ENCODE measurements at places on chromosomes 3 and 15. TPM values are rescaled to one million over a fixed set of nuclear protein-coding genes. Genes with fewer than 3 reads are reported as not detected.

DNA sequence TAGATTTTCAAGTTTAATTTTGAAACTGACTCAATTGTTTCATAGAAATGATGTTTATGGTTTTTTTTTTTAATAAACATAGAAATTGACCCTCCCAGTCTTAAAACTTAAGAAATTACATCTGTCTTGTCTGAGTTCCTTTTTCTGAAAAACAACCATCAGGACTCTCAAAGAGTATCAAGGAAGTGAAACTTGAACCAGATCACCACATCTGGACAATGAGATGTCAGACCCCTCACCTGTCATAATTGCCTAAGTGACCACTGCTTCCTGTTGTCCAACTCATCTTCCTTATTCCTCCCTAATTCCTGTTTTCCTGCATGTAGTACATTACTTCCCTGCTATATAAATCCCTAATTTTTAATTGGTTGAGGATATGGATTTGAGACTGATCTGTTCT is 441.5 kb upstream of the ARHGEF26 start:
- H3K4me3 ChIP-seq, result no peak overlapping the region
- H3K36me3 ChIP-seq, result no peaks in the 10 kb centered on the region
- no peak for DNase-seq
- no peaks in the 10 kb centered on the region for H3K27me3 ChIP-seq

- no peak for DNase-seq
- no peaks in the 10 kb centered on the region for H3K4me1 ChIP-seq
- H3K27me3 ChIP-seq, result peaks cover 13% of the 10 kb centered on the region
- H3K36me3 ChIP-seq, result no peaks in the 10 kb centered on the region
Measured at GRCh38 chr15:100958326-100959065, 39.3 kb downstream of the LRRK1 start.

- no peak for DNase-seq
- peaks cover 5% of the 10 kb centered on the region for H3K27me3 ChIP-seq
- no peaks in the 10 kb centered on the region for H3K4me1 ChIP-seq
- H3K4me3 ChIP-seq, result no peak overlapping the region
- H3K27ac ChIP-seq, result no peak overlapping the region
Measured at GRCh38 chr3:25527801-25528200, 99.7 kb downstream of the RARB start.

HRH1 gene
- 0.19 TPM for total RNA-seq

CEP97 gene
- total RNA-seq, result 11.5 TPM

GRCh38 chr3:184349563-184350470 is 11.6 kb downstream of the CLCN2 start:
- no peaks in the 10 kb centered on the region for H3K4me1 ChIP-seq
- no peak for DNase-seq
- H3K36me3 ChIP-seq, result no peaks in the 10 kb centered on the region
- H3K27ac ChIP-seq, result no peak overlapping the region

DNA sequence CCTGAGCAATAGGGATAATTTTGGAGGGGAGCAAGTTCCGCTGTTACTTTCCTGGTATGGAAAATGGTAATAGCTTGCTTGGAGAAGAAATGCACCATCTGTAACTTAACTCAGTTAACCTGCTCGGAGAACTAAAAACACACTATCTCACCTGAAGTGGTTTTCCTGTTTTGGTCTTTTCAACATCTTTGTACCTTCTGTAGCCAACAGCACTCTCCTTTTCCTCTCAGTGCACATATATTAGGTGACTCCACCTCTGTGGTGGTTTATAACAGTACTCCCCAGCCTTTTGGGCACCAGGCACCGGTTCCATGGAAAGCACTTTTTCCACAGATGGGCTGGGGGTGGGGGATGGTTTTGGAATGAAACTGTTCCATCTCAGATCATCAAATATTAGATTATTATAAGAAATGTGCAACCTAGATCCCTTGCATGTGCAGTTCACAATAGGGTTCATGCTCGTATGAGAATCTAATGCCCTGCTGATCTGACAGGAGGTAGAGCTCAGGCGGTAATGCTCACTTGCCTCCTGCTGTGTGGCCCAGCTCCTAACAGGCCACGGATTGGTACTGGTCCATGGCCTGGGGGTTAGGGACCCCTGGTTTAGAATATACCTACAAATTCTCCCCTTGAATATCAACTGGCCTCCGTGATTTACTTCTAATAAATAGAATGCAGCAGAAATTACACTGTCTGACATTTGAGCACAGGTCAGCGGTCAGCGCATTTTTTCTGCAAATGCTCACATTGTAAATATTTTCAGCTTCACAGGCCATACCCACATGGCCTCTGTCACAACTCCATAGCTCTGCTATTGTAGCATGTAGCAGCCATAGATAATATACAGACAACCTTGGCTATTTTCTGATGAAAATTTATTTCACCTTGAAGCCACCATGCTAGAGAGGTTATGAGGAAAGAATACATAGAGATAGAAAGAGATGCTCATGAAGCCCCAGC is 83.8 kb upstream of the SUCLG2 start:
- peaks cover 31% of the 10 kb centered on the region for H3K4me1 ChIP-seq
- no peaks in the 10 kb centered on the region for H3K36me3 ChIP-seq
- H3K27ac ChIP-seq, result peak overlapping the region; percentile 60
- no peaks in the 10 kb centered on the region for H3K27me3 ChIP-seq

GRCh38 chr15:25362545-25362944 is 76.3 kb downstream of the UBE3A start:
- no peaks in the 10 kb centered on the region for H3K4me1 ChIP-seq
- H3K27me3 ChIP-seq, result no peaks in the 10 kb centered on the region
- H3K27ac ChIP-seq, result no peak overlapping the region
- DNase-seq, result no peak
- H3K4me3 ChIP-seq, result no peak overlapping the region
- H3K36me3 ChIP-seq, result peaks cover 4% of the 10 kb centered on the region

DNA sequence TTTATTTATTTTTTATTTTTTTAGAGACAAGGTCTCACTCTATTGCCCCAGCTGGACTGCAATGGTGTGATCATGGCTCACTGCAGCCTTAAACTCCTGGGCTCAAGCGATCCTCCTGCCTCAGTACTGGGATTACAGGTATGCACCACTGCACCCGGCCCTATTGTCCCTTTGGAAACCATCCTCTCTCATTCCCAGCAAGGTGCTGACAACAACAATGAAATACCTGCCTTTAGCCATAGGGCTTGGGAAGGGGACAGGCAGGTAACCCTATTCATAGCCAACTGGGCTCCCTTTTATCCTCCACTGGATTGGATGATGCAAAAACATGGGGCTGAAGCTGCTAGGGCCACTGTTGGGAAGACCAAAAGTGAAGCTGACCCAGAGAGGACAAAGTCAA is 43.1 kb downstream of the SCAP start:
- H3K27me3 ChIP-seq, result no peaks in the 10 kb centered on the region
- DNase-seq, result no peak
- H3K4me3 ChIP-seq, result no peak overlapping the region

- peaks cover 5% of the 10 kb centered on the region for H3K4me1 ChIP-seq
- no peak overlapping the region for H3K27ac ChIP-seq
- no peak overlapping the region for H3K4me3 ChIP-seq
Measured at GRCh38 chr15:74593122-74593521, 22.5 kb upstream of the CLK3 start.

DNA sequence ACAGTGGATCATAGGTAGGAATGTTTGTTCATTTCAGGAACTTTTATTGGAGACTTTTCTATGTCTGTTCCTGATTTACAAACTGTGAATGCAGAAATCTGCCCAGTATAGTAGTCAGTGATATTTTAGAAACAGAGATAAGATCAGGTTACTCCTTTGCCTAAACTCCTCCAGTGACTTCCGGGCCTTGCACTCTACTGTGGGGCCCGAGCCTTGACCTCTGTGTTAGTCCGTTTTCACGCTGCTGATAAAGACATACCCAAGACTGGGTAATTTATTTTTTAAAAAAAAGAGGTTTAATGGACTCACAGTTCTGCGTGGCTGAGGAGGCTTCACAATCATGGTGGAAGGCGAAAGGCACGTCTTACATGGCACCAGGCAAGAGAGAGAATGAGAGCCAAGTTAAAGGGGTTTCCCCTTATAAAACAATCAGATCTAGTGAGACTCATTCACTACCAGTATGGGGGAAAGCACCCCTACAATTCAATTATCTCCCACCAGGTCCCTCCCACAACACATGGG is 127.1 kb downstream of the DNAJB8 start:
- no peak for DNase-seq
- no peak overlapping the region for H3K27ac ChIP-seq
- peaks cover 42% of the 10 kb centered on the region for H3K36me3 ChIP-seq
- H3K27me3 ChIP-seq, result no peaks in the 10 kb centered on the region

BUB1B gene
- total RNA-seq, result 2.2 TPM

PATL2 gene
- 43.5 TPM for total RNA-seq

DNA sequence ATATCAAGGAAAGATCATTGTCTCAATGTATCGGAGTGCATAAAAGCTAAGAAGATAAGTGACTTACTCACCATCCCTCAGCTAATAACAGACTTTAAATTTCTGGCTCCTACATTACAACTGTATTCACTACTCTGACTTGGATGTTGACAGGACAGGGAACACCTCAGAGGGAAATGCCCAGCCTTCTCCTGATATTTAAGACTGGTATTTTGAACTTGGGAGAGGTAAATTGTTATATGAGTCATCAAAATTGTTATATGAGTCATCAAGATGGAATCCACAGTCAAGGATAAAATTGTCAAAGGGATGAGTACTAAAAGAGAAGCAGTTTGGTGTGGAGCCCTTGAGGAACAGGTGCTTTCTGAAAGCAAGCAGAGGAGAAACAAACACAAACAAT is 961.4 kb downstream of the VGLL3 start:
- no peak overlapping the region for H3K27ac ChIP-seq
- no peaks in the 10 kb centered on the region for H3K27me3 ChIP-seq
- no peaks in the 10 kb centered on the region for H3K4me1 ChIP-seq
- no peak overlapping the region for H3K4me3 ChIP-seq
- DNase-seq, result no peak

- no peak overlapping the region for H3K27ac ChIP-seq
- H3K4me3 ChIP-seq, result no peak overlapping the region
- no peaks in the 10 kb centered on the region for H3K4me1 ChIP-seq
- no peaks in the 10 kb centered on the region for H3K27me3 ChIP-seq
- H3K36me3 ChIP-seq, result no peaks in the 10 kb centered on the region
Measured at GRCh38 chr3:32885283-32885901, 66.1 kb upstream of the CCR4 start.

GRCh38 chr3:31159331-31160039 is 265.0 kb upstream of the GADL1 start:
- DNase-seq, result no peak
- no peak overlapping the region for H3K27ac ChIP-seq
- H3K36me3 ChIP-seq, result no peaks in the 10 kb centered on the region
- H3K4me1 ChIP-seq, result no peaks in the 10 kb centered on the region
- H3K4me3 ChIP-seq, result no peak overlapping the region

DNA sequence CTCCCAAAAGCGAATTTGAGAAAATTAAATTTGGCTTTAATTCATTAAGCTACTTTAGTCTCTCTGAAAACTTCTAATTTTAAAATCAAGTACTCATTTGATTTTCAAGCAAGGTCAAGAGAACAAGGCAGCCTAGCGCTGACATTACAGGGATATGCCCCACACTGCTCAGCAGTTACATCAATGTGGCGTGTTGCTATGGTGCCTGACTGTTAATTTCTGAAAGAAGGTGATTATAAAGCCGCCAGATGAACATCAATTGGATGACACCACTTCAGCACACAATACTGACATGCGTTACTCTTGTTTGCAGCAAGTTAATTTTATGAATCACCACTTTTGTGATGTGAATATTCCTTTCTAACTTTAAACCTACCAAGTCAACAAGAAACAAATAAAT is 284.4 kb downstream of the FOXP1 start:
- peaks cover 6% of the 10 kb centered on the region for H3K4me1 ChIP-seq
- no peaks in the 10 kb centered on the region for H3K27me3 ChIP-seq
- peak; percentile 42 for DNase-seq
- H3K4me3 ChIP-seq, result no peak overlapping the region
- H3K27ac ChIP-seq, result peak overlapping the region; percentile 65

CATSPER2 gene
- 8.3 TPM for total RNA-seq

DNA sequence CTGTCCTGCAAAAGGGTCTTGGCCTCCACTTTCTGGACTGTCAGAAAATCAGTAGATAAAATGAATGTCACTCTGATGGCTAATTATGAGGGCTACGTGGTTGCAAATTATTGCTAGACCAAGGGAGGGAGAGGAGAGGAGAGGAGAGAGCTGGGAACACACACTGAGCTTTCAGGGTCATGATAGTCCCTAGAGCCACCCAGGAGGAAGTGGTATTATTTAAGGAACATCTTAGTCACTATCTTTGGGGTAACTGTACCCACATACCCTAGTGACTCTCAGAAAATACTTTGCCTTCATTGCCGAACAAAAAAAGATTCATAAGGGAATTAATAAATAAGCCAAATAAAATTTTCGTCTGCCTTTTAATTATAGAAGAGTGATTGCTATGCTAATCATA is 642.3 kb upstream of the CFAP20DC start:
- H3K4me3 ChIP-seq, result no peak overlapping the region
- H3K36me3 ChIP-seq, result no peaks in the 10 kb centered on the region
- H3K27me3 ChIP-seq, result peaks cover 2% of the 10 kb centered on the region

GPR87 gene
- not detected for total RNA-seq

DNA sequence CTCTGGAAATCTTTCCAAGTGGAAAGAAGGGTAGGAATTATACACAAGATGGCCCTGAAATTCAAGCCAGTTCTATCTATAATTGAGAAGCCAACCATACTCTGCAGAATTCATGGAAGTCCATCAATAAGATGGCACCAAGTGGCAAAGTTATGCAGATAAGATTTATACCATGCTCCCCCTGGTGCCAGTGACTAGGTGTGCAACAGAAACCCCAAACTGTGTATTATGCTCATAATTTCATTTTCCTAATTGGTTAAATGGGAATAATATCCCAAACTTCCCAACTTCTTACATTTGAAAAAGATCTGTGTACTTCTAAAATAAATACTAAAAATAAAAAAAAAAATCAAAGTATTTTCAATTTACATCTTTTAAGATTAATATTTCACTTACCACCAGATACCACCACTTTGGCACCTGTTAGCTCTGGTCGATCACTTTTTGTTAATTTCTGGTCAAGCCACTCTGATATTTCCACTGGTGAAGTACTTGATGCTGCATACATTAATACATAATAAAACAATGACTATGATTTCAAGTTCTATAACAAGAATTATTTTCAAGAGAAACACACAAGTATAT is 25.9 kb downstream of the ETFA start:
- peaks cover 22% of the 10 kb centered on the region for H3K36me3 ChIP-seq
- no peak overlapping the region for H3K4me3 ChIP-seq
- H3K27ac ChIP-seq, result peak overlapping the region; percentile 71
- peaks cover 16% of the 10 kb centered on the region for H3K4me1 ChIP-seq

GRCh38 chr3:97265237-97266005 is 451.0 kb downstream of the EPHA6 start:
- DNase-seq, result no peak
- no peaks in the 10 kb centered on the region for H3K27me3 ChIP-seq
- no peak overlapping the region for H3K27ac ChIP-seq

- no peaks in the 10 kb centered on the region for H3K36me3 ChIP-seq
- no peak overlapping the region for H3K4me3 ChIP-seq
- no peak for DNase-seq
- no peak overlapping the region for H3K27ac ChIP-seq
- no peaks in the 10 kb centered on the region for H3K4me1 ChIP-seq
Measured at GRCh38 chr15:57540736-57541135, 51.0 kb upstream of the MYZAP start.

MOBP gene
- total RNA-seq, result not detected
